ENCODE measurements at places on chromosomes 2 and 18.

GRCh38 chr18:55338978-55339650 is 248.9 kb downstream of the TCF4 start:
- peak; percentile 9 for DNase-seq

- no peak for DNase-seq
Observed at GRCh38 chr2:150462770-150463169, 24.7 kb downstream of the RND3 start.

DNA sequence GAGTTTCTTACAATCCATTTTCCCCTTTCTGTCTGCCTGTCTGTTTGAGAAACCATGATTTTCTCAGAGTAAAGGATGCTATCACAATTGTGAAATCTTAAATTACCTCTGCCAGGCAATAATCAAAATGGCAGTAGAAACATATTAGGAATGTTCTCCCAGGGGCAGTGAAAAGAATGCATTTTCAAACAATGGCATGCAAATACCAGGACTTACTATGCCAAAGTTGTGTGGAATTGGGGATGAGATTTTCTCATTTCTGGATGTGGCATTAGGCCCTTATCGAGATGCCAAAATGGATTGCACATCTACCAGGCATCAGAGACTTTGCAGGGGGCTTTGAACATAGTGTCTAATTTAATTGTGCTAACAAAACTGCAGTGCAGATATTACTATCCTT is 821.4 kb downstream of the RNF144A start:
- DNase-seq = no peak

DNA sequence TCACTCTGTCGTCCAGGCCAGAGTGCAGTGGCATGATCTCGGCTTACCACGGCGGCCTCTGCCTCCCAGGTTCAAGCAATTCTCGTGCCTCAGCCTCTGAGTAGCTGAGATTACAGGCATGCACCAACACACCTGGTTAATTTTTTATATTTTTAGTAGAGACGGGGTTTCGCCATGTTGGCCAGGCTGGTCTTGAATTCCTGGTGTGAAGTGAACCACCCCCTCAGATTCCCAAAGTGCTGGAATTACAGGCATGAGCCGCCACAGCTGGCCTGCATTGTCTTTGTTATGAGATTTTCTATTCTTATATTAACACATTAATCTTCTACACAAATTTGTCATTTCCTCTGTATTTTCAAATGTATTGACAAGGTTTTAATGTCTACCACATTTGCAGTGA is 75.2 kb downstream of the SEPTIN10 start:
- no peak for DNase-seq

- no peak for DNase-seq
Observed at GRCh38 chr2:69090820-69091219, 77.8 kb downstream of the ANTXR1 start.

GRCh38 chr2:147355706-147356105 is 489.1 kb upstream of the ACVR2A start:
- no peak for DNase-seq

- no peak for DNase-seq
Observed at GRCh38 chr2:86360776-86361175, 23.4 kb upstream of the REEP1 start.

DNA sequence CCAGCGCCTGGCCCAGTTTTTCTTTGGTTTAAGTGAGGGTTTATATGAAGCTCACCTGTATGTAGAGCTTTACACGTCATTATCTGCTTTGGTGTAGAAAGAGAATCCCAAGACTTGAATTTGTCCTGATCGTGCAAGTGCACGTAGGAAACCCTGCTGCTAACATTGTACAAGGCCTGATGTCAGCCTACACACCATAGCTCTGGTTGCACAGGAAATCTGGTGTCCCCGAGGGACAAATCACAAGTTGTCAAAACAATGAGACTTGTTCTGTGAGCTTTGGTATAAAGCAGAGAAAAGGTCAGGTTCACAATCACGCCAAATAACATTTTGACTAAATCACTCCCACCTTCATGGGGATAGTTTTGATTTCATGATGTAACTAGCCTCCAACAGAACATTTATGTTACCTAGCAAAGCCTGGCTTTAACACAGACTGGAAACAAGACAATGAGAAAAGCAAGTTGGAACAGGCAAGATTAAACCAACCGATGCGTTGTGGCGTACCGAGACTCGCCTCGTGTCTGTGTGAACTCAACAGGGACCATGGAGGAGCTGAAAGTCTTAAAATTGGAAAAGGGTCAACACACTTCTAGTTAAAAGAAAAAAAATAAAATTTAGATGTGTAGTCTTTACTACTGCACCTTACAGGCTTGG is 41.4 kb downstream of the ZAP70 start:
- DNase-seq = peak; percentile 6
